Stimulated activated CD4-positive, alpha-beta T cell treated with anti-CD3 and anti-CD28 coated beads, Interleukin-2, amount 100 ng/mL, for 4 hours (primary cell): ENCODE measurements at places on chromosomes 3 and 15.
A peak's percentile ranks its signal among the peaks of the same experiment; 100 is the strongest.

DNA sequence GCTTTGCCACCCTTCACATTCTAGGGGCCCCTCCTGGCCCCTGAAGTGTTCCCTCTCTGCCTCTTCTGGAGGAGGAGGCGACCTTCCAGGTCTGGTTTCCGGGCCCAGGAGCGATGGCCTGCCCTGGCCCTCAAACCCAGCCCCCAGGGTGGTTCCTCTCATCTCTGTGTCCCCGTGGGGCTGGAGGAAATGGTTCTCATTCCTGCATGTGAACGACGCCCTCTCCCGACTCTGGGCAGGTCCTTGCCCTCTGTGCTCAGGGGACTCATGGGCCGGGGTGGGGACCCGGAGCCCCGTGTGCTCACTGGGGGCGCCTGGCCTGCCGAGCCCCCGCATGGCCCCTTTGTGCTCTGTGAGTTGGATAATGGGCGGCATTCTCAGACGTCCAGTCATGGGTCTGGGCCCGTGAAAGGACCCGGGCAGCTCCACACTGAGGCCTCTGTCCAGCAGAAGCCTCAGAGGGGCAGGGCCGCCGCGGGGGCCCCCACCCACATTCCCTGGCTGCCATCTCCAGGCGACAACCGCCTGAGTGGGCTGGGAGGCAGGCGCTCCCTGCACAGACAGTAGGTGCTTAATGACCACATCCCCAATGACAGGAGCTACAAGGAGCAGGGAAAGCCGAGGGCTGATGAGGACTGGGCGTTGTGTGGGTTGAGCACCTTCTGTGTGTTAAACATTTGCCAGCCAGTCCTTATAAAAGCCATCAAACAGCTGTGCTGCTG lies 5.5 kb upstream of the PLXND1 start:
- DNase-seq, result no peak

- no peak for DNase-seq
These were observed 594.8 kb downstream of the NTRK3 start for GRCh38 chr15:87661454-87662355.

DNA sequence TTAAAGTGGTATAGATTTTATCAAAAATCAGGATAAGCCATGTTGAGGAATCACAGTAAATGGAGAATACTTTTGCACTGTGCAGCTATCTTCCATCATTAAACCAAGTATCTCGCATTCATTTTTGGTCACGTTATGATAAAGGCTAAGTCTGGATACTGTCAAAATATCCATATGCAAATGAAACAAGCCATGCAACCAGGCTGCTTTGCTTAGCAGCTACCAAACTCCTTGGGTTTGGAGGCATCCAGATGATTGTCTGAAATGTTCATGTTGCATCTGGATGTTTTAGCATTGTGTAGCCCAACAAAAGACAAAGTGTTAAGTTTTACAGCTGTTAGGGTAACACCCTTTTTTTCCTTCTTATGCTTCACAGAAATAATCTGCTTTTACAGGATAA lies 322.9 kb upstream of the MDFIC2 start:
- no peak for DNase-seq

GRCh38 chr15:98887976-98888375 lies 119.6 kb downstream of the PGPEP1L start:
- DNase-seq, result no peak

- DNase-seq, result no peak
These were observed 128.4 kb downstream of the EEFSEC start for GRCh38 chr3:128281461-128282367.

DNA sequence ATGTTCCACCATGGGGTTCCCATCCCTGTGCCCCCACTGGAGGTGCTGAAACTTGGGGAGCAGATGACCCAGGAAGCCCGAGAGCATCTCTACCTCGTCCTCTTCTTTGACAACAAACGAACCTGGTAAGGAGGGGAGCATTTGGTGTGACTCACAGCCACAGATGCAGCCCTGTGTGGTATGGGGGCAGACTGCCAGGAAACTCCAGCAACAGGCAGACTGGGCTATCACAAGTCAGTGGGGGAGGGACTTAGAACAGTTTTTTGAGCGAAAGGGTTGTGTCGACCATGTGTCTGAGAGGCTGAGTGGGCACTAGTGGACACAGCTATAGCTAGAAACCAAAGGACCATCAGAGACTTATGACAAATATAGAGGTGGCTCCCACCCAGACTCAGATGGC lies 3.4 kb upstream of the OGG1 start:
- DNase-seq, result no peak

GRCh38 chr15:71455107-71455506 lies 339.8 kb downstream of the THSD4 start:
- DNase-seq, result no peak

DNA sequence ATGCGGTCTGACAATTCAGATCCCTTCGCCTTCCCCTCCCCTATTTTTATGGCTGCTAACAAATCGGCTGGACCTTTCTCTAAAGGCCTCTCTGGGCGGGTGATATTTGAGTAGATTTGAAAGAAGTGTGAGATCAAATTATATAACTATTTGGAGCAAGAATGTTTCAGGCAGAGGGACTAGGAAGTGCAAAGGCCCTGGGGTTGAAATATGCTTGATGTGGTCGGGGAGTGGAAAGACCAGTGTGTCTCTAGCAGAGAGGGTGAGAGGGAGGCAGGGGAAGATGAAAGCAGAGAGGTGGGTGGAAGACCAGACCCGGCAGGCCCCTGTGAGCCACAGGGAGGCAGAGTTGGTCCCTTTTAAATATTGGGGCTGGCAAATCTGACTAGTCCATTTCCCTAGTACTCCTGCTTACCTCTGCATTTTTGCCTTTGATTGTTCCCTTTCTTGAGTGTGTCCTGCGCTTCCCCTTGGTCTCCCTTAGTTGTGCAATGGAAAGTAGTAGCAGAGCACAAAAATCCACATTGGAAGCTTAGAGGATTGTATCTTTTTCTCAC lies 32.3 kb downstream of the SLCO3A1 start:
- no peak for DNase-seq

- DNase-seq, result no peak
These were observed 53.2 kb downstream of the TM4SF4 start for GRCh38 chr3:149527531-149528339.

- no peak for DNase-seq
These were observed 45.9 kb upstream of the CP start for GRCh38 chr3:149267565-149267964.

DNA sequence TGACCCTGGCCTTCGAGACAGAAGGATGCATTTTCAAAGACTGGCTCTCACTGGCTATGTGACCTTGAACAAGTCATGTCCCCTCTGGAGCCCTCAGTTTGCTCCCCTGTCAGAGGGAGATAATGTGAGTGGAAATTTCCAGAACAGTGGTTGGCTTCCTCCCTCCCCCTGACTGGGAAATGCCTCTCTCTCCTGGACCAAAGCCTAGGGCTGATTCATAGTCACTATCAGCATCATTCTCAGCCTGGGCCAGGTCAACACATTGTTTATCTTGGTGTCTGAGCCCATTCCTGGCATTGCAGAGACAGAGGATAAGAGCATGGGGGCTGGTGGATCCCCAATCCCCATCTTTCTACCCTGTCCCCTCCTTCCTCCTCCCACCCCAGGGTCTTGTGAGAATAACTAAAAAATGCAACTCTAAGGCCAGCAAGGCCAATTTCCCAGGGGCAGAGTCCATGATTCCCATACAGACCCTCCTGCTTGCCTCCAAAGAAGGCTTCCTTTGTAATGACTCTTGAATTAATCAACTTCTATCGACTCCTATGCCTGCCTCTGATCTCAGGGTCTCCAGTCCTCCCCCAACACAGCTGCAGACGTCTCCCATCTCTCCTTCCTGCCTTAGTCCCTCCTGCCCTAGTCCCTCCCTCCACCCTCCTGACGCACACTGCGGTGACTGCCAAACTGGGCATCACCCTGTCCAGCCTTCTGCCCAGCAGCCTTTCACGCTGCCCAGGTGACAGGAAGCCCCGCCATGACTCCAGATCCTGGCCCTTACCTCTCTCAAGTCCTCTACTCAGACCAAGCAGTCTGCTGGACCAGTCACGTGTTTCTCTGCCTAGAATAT lies 35.4 kb upstream of the CORO2B start:
- DNase-seq, result no peak

GRCh38 chr15:97561529-97561928 lies 399.0 kb upstream of the ARRDC4 start:
- no peak for DNase-seq

DNA sequence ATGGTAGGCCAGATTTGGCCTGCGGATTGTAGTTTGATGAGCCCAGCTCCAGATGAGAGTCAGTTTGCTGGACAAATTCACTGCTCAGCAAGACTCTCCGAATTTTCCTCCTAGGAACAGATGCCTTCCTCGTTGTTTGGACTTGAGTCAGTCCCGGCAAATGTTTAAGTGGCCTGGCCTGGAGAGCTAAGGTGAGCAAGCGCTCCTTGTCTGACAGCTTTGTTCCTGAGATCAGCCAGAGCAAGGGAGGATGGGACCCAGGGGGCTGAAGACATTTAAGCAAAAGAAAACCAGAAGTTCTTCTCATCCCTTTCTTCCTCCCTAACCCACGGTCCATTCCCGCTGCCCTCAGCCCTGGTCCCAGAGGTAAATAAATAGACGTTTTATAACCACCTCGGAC lies 40.3 kb downstream of the POLR2M start:
- no peak for DNase-seq

- no peak for DNase-seq
These were observed 528.8 kb downstream of the SHQ1 start for GRCh38 chr3:72319194-72320094.

DNA sequence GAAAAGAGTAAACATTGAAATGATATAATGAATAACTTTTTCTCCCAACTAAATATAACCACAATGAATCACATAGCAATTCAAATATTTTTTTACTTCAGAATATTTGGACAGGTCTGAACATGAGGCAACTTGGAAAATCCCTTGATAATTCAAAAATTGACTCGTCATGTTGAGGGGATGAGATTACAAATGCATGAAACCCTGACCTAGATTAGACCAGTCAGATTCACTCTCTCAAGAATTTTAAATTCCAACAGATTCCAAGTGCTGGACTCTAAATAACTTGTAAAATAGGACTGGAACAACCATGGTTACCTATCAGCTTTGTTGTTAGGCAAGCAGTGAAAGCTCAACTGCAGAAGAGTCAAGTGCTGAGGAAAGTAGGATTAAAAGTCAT lies 317.5 kb downstream of the GBE1 start:
- no peak for DNase-seq

- no peak for DNase-seq
These were observed 14.4 kb downstream of the ALDH1L1 start for GRCh38 chr3:126166009-126166408.

DNA sequence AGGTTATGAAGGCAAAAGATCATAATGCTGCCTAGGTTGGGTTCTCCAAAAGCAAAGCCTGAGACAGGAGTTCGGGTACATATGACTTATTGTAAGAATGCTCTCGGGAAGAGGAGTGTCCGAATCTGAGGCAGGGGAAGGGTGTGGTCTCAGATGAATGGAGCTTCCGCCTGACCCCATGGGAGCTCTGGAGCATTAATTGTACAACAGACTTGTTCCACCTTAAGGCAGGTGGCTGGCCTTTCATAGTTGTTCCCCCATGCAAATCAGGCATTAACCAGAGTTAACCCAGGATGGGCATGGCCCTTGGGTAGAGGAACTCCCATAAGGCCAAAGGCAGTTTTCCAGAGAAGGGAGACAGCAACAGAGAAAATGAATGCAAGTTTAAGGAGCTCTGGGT lies 170.6 kb downstream of the MYRIP start:
- DNase-seq, result no peak

DNA sequence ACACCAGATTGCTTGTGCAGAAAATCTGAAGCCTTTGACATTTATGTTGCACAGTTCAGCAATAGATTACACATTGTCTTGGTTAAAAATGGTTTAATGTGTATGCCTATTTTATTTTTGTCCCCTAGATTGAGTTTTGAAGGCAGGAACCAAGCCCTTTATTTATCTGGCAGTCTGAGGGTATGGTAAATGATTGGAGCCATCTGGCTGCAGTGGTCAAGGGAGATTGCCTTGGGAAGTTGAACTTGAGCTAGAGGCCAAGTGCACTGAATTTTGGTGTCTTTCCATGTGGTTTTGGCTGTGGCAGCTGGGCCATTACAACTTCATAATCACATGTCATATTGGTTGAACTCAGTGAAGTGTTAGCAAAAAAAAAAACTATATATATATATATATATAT lies 248.7 kb upstream of the C2CD4B start:
- DNase-seq, result no peak

GRCh38 chr3:127711896-127712295 lies 39.1 kb downstream of the ABTB1 start:
- DNase-seq, result no peak

- DNase-seq, result no peak
These were observed 35.1 kb upstream of the IGSF11 start for GRCh38 chr3:119069725-119070124.

GRCh38 chr3:113118336-113118735 lies 93.0 kb upstream of the BOC start:
- no peak for DNase-seq

GRCh38 chr3:127574880-127575878 lies 15.4 kb downstream of the TPRA1 start:
- peak; percentile 76 for DNase-seq

DNA sequence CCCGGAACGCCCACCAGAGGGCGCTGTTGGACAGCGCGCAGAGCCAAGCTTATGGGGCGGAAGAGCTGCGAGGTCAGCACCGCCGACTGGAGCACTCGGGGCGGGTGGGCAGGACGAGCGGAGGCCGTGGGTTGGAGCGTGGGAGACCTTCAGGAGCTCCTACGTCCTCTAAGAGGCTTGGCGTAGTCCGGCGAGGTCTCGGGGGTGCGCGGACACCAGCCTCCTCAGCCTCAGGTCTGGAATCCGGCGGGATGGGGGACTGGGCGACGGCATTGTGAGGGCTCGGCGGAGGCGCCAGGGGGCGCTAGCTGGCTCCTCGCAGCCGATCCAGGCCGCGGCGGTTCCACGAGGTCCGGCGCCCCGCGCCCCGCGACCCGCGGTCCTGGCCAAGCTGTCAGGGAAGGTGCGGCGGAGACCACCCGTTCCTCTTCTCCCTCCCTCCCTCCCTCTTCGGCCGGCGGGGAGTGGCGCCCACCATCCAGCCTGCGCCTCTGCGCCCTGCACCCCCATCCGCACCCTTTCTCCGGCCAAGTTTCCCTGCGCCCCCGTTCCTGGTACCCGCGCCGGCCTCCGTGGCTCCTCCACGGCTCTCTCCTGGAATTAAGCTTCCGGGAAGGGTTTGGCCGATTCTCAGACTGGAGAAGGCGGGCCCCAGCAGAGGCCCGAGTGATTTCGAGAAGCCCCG lies 24.3 kb upstream of the POLG start:
- peak; percentile 74 for DNase-seq

DNA sequence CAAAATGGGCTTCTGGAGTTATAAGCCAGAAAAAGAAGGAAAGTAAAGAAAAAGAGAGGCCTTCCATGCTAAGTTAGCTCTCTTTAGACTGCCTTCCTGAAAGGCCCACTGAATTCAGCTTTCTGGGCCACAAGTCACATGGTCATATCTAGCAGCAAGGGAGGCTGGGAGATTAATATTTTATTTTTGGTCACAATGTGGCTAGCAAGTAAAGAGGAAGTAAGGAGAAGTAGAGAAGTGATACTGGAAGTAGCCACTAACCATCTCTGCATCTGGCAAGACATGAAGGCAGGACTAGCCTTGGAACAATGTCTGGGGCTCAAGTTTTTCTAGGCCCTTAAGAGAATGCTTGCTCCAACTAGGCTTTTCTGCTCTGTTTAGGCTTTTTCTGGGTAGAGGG lies 81.8 kb upstream of the UBE2E1 start:
- DNase-seq, result no peak

- no peak for DNase-seq
These were observed 160.1 kb upstream of the IL12A start for GRCh38 chr3:159828542-159828943.
